ENCODE measurements at places on chromosomes 1 and 21. TPM values are rescaled to one million over a fixed set of nuclear protein-coding genes. Genes with fewer than 3 reads are reported as not detected.

GRCh38 chr1:3355894-3356826 is 98.3 kb upstream of the ARHGEF16 start:
- no peaks in the 10 kb centered on the region for H3K27me3 ChIP-seq
- H3K4me1 ChIP-seq = no peaks in the 10 kb centered on the region
- H3K27ac ChIP-seq = no peak overlapping the region
- no peaks in the 10 kb centered on the region for H3K36me3 ChIP-seq

GUCA2B gene
- total RNA-seq = not detected

DNA sequence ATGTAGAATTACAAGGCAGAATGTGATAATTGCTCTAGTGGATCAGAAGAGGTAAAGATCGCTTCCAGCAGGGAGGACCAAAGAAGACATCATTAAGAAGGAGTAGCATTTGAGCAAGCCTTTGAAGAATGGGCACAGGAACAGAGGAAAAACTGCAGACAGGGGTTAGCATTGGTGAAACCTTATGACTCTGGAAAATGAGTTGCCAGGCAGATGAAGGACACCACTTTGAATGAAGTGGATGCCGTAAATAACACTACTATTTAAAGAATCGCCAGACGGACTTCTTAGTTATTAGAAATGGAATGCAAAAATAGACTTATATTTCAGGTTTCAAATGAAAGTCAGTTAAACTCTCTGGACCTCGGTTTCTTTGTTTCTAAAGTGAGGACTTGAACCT is 727.7 kb downstream of the USP25 start:
- no peak for DNase-seq
- no peak overlapping the region for H3K27ac ChIP-seq
- no peaks in the 10 kb centered on the region for H3K4me1 ChIP-seq
- H3K36me3 ChIP-seq = no peaks in the 10 kb centered on the region
- no peaks in the 10 kb centered on the region for H3K27me3 ChIP-seq

RSBN1 gene
- 31.7 TPM for total RNA-seq

DAB1 gene
- 1.2 TPM for total RNA-seq

COA7 gene
- 10.8 TPM for total RNA-seq

AIRE gene
- total RNA-seq = 0.30 TPM

GJB4 gene
- not detected for total RNA-seq

DNA sequence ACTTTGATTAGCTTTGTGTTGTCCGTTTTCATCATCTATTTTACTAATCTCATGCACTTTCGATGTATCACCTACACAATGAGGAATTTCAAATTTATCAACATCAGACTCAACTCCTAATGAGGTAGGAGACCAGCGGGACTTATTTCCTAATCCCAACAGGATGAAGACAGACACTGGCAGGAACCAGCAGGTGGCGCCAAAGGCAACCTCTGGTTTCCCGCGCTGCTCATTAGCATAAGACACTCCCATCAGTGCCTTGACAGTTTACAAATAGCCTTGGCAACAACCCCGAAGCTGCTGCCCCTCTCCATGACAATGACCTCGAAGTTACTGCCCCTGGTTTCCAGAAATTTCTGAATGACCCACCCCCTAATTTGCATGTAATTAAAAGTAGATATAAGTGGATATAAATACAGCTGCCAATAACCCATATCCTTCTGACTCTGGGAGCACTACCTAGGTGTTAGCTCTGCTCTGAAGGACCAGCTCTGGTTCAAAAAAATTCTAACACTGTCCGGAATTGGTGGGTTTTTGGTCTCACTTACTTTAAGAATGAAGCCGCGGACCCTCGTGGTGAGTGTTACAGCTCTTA is 974.8 kb downstream of the ADGRL2 start:
- H3K27ac ChIP-seq = no peak overlapping the region
- no peak overlapping the region for H3K4me3 ChIP-seq
- peaks cover 8% of the 10 kb centered on the region for H3K4me1 ChIP-seq
- DNase-seq = peak; percentile 30
- H3K36me3 ChIP-seq = no peaks in the 10 kb centered on the region

DNA sequence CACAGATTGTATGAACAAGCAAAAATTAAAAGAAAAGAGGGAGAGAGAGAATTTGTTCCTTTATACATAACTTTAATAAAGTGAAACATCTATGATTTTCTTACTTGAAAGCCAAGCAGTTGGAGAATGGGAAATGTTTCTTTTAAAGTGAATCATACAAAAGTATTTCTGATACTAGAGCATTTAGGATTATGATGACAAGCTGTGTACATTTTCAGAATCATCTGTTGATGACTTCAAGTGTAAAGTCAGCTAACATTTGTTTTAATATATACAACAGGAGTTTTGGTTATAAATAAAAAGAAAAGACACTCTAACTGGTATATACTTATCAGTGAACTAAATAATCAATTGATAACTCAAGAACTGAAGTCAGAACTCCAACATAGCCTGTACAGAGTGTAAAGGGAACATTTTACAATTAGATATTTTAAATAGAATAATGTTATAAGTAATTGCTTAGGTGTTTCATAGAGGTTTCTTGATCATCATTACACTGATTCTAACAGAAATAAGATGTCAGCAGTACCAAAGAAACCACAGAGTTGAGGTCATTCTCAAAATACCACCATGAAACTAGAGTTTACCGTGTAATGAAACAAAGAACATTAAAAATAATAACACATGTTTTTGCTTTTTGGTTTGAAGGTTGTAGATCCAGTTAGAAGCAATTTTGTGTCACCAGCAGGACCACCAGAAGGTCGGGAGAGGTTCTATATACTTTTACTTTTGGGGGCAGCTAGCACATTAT is 103.4 kb downstream of the COL24A1 start:
- no peak overlapping the region for H3K27ac ChIP-seq
- no peak for DNase-seq
- no peaks in the 10 kb centered on the region for H3K4me1 ChIP-seq
- H3K4me3 ChIP-seq = no peak overlapping the region
- no peaks in the 10 kb centered on the region for H3K27me3 ChIP-seq

HPDL gene
- 6.5 TPM for total RNA-seq

- no peaks in the 10 kb centered on the region for H3K36me3 ChIP-seq
- no peaks in the 10 kb centered on the region for H3K27me3 ChIP-seq
- no peak overlapping the region for H3K27ac ChIP-seq
- no peak overlapping the region for H3K4me3 ChIP-seq
- DNase-seq = no peak
- no peaks in the 10 kb centered on the region for H3K4me1 ChIP-seq
Observed at GRCh38 chr21:26126168-26126553, 44.4 kb downstream of the APP start.

- DNase-seq = no peak
- peaks cover 4% of the 10 kb centered on the region for H3K4me1 ChIP-seq
- no peaks in the 10 kb centered on the region for H3K27me3 ChIP-seq
- peaks cover 54% of the 10 kb centered on the region for H3K36me3 ChIP-seq
Observed at GRCh38 chr1:155472491-155473083, 90.0 kb downstream of the ASH1L start.

HNRNPCL4 gene
- total RNA-seq = not detected

DNA sequence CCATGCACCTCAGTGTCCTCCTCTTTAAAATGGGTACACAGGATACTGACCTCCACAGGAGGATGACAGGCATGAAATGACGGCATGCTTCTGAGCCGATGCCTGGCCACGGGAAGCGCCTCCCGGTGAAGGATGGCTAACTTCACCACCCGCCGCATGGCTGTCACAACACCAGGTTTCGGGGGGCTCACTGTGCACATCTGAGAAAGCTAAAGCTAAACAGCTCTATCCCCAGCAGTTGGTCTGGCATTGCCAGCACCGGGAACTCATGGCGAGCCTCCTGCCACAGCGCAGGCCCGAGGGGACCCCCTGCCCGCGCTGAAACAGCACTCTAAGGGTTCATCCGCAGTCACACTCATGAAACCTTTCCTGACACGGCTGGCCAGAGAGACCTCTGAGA is 16.0 kb downstream of the NPHP4 start:
- peaks cover 15% of the 10 kb centered on the region for H3K36me3 ChIP-seq
- no peaks in the 10 kb centered on the region for H3K27me3 ChIP-seq
- H3K4me3 ChIP-seq = no peak overlapping the region
- no peak overlapping the region for H3K27ac ChIP-seq
- peaks cover 13% of the 10 kb centered on the region for H3K4me1 ChIP-seq
- DNase-seq = no peak

DNA sequence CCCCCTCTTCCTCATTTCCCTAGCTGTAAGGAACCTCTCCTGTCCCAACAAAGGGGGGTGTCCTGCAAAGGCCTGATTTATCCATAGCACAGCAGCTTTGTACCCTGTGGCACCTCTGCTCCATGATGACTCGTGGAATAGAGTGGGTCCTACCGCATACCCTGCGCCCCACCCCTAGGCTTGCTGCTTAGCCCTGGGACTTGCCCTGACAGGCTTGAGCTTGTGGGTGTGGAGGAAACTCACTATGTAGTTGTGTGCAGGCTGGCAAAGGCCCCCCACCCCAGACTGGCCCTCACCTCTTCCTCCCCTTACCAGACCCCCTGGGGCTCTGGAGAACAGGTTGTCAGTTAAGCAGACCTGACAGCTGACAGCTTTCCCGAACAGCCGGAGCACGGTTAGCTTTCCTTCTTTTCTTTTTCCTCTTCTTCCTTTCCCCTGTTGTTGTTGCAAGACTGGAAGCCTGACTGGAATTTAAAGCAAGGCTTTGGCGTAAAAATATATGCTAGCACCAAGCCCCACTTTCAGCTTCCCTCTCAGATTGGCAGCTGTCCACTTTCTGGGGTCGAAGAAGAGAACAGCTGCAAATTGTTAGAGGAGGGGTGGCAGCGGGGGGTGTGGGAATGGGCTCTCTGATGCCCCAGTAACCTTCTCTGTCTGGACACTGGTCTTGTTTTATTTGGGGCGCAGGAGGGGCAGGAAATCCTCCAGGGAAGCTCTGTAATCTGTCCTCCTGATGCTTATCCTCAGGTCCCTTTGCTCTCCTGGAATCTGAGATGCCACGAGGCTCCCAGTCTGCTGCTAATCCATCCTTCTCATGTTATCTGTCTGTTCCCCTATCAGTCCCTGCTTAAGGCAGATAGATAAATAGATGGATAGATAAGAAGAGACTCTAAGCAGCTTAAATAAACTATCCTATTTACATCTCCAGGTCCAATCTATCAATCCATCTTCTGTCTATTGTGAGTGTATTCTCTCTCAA is 134.6 kb downstream of the BRINP2 start:
- no peak overlapping the region for H3K27ac ChIP-seq
- H3K27me3 ChIP-seq = no peaks in the 10 kb centered on the region
- no peak overlapping the region for H3K4me3 ChIP-seq
- no peaks in the 10 kb centered on the region for H3K4me1 ChIP-seq
- DNase-seq = no peak

DNA sequence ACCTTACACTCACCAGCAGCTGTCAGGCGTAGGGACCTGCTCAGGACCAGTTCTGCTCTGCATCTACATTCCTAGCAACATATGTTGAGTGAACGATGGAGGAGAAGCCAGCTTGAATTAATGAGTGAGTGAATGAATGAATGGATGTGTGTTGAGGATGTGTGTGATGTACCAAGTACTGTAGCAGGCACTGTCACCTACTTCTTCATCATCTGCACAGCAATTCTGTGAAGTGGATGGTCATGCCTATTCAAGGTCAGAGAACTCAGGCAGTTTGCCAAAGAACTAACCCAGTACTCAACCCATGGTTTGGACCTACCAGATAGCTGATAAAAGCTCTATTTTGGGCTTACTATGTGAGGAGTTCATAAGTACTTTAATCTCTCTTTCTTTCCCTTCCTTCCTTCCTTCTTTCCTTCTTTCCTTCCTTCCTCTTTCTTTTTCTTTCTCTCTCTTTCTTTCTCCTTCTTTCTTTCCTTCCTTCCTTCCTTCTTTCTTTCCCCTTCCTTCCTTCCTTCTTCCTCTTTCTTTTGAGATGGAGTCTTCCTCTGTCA is 56.9 kb downstream of the ATP1A1 start:
- H3K27ac ChIP-seq = no peak overlapping the region
- DNase-seq = no peak
- no peaks in the 10 kb centered on the region for H3K27me3 ChIP-seq
- no peaks in the 10 kb centered on the region for H3K36me3 ChIP-seq
- no peak overlapping the region for H3K4me3 ChIP-seq
- H3K4me1 ChIP-seq = no peaks in the 10 kb centered on the region

- no peaks in the 10 kb centered on the region for H3K36me3 ChIP-seq
- H3K4me1 ChIP-seq = peaks cover 4% of the 10 kb centered on the region
- no peaks in the 10 kb centered on the region for H3K27me3 ChIP-seq
- H3K4me3 ChIP-seq = no peak overlapping the region
- H3K27ac ChIP-seq = no peak overlapping the region
Observed at GRCh38 chr1:59673573-59674450, 140.9 kb upstream of the HOOK1 start.

OLFML3 gene
- 0.94 TPM for total RNA-seq

- H3K36me3 ChIP-seq = no peaks in the 10 kb centered on the region
- no peak overlapping the region for H3K4me3 ChIP-seq
- no peak overlapping the region for H3K27ac ChIP-seq
- no peaks in the 10 kb centered on the region for H3K4me1 ChIP-seq
Observed at GRCh38 chr1:197424380-197424779, 156.3 kb downstream of the CRB1 start.

DNA sequence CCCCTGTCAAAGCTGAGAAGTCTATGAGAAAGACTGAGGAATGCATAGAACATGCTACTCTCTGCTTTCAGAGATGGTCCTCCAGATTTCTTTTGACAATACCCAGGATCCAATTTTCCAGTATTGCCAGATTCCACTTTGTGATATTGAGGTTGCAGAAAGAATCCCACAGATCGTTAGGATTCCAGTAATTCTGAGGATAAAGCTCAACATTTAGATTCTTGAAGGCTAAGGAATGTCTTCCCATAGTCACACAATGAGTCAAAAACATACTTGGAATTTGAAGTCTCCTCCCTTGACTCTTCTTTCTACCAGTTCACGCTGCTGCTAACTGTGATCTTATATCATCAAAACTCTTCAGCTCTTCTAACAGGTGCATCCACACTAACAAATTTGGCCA is 57.1 kb downstream of the TNFSF18 start:
- no peak overlapping the region for H3K27ac ChIP-seq
- DNase-seq = no peak
- no peak overlapping the region for H3K4me3 ChIP-seq
- no peaks in the 10 kb centered on the region for H3K36me3 ChIP-seq
- H3K27me3 ChIP-seq = peaks cover 9% of the 10 kb centered on the region
- no peaks in the 10 kb centered on the region for H3K4me1 ChIP-seq

- peaks cover 52% of the 10 kb centered on the region for H3K4me1 ChIP-seq
- H3K27ac ChIP-seq = peak overlapping the region; percentile 92
- H3K36me3 ChIP-seq = peaks cover 44% of the 10 kb centered on the region
Observed at GRCh38 chr21:37219761-37220432, 47.2 kb downstream of the VPS26C start.

- no peaks in the 10 kb centered on the region for H3K4me1 ChIP-seq
- no peaks in the 10 kb centered on the region for H3K36me3 ChIP-seq
- DNase-seq = peak; percentile 30
Observed at GRCh38 chr1:95041491-95042165, 31.1 kb downstream of the ALG14 start.

MACO1 gene
- 18.8 TPM for total RNA-seq

Measured in activated CD4-positive, alpha-beta T cell treated with anti-CD3 and anti-CD28 coated beads, Interleukin-2, amount 10 ng/mL, durations not matched to agents 7 days and 5 days (primary cell).